ENCODE measurements at places on chromosomes 7 and 10.

DNA sequence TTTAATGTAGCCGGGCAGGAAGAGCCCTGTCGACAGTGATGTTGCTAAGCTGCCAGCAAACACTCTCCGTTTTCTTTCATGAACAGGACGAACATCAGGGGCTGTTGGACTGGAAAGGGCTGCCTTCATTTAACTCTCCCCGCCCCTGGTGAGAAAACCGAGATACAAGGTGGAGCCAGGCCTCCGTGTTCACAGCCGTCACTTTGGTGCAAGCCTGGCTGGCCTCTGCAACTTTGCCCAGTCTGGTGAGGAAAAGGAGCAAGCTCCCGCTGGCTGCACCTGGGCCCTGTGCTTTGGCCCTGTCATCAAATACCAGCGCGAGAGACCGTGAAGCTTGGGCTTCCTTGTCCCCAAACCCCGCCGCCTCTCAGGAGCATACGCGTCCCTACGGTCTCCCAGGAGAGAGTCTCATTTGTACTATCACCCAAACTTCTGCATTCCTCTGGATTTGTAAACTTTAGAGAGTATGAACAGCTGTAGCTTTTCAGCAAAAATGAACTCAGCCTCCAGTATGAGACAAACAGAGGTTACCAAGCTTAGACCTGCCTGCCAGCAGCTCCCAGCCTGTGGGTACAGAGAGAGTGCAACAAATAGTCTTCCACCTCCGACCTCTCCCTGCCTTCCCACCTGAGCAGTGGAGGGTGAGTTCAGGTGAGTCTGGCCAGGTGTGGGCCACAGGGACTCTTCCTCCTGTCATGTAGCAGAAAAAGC lies 445.3 kb upstream of the MGMT start:
- no peak for DNase-seq

DNA sequence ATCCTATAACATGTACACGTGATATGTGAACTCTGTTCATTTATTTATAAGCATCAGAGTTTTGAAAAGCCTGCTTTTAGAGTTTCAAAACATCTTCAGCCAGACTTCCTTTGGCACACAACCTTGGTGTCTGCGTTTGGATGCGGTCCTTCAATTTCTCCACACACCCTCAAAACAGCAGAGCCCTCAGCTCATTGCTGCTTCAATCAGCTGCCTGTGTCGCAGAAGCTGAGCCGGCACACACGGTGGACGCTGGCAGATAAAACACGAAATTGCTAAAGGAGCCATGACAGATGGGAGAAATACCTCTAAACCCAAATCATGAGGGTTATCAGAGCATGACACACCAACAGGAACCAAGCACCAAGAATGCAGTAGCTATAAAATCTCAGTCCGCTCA lies 396.4 kb upstream of the AKR1E2 start:
- no peak for DNase-seq

DNA sequence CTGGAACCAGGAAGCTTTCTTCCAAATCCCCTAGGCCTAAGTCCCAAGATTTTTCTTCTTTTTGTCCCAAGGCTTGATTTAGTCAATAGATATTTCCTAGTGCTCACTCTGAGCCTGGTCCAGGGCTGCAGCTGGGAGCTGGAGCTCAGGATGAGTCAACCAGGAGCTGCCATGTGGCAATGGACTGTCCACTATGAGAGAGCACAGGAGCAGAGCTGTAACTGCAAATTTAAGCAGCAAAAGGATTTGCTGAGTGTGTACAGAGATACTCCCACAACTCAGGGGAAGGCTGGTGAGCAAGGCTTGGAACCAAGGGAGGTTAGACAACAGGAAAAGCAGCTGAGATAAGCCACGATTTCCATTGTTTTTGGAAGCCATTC lies 92.1 kb upstream of the CXCL12 start:
- DNase-seq = no peak

- no peak for DNase-seq
Measured at GRCh38 chr7:155230169-155230593, 67.5 kb upstream of the INSIG1 start.

- no peak for DNase-seq
Measured at GRCh38 chr7:71659622-71660021, 527.7 kb downstream of the GALNT17 start.

DNA sequence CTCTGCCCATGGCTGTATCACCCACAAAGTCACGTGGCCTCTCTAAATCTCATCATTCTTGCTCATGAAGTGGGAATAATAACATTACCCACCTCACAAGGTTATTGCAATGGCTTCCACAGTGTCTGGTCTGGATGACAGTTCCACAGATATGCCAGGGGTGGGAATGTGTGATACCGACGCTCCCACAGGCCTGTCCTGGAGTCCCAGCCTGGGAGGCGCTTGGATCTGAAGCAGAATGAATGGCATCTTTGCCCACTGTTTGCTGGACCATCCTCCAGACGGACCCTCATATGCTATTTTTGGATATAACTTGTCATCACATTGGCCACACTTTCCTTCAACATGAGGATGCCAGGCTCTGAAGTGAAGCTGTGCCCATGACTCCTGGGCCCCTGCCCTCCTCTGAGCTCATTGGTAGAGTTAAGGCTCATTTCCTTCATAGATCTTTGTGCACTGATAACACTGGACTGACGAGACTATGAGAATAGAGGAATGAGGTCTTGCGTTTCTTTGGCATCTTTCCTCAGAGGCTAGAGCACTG lies 279.8 kb upstream of the ZNF32 start:
- DNase-seq = no peak

DNA sequence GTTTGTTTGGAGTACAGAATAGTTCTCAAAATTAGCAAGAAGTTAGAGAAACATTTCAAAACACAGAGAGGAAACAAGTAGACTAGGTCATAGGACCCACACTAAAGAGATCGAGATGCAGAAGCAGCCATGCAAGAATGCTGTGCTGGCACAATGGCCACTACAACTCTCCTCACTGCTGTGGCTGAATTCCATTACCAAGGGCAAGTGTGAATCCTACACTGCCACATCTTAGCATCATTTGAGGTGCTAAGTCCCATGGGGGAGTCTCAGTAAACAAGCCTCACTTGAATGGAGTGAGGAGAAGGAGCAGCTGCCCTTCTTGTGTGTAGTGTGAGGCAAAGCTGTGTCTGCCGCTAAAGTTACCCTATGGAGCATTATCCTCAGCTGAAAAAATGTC lies 56.7 kb downstream of the PCLO start:
- DNase-seq = no peak
